Activated CD4-positive, alpha-beta T cell treated with anti-CD3 and anti-CD28 coated beads for 48 hours (primary cell): ENCODE measurements at places on chromosomes 12 and 14.

GRCh38 chr14:73463411-73463810 is 5.1 kb upstream of the NUMB start:
- peak; percentile 72 for DNase-seq

GRCh38 chr12:53575502-53576249 is 50.5 kb downstream of the ATF7 start:
- DNase-seq, result peak; percentile 24

DNA sequence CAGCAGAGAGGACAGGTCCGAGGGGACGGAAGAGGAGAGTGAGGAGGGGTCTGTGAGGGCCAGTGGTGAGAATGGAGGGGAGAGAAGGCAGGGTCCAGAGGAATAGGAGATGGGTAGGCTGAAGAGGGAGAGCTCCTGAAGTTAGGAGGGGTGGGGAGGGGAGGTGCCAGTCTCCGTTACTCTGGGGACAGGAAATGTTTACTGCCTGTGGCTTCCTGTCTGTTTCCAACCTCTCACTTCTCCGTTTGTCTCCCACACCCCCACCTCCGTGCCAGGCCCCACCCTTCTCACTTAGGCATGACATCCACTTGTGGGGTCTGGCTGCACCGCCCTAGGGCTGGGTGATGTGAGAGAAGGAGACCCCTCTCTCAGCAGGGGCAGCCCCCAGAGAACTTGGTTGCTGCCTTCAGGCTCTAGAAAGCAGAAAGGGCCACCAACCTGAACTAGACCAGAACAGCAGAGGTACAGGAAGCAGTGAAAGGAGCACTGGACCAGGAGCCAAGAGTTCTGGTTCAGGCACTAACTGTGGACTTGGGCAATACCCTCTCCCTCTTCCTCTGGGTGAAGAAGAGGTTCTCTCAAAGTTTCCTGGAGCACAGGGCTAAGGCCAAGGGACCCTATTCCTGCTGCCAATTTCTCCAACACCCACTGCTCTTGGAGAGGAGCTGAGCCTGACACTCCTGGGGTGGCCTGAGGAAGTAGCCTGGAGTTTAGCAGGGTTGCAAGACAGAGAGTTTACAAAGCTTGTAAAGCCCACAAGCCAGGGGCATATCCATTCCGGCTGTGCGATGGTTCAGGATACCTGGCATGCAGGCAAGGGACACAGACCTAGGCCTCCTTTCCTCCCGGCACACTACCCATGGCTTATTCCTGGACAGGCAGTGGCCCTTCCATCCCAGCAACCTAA is 5.5 kb downstream of the ITGA5 start:
- peak; percentile 65 for DNase-seq

DNA sequence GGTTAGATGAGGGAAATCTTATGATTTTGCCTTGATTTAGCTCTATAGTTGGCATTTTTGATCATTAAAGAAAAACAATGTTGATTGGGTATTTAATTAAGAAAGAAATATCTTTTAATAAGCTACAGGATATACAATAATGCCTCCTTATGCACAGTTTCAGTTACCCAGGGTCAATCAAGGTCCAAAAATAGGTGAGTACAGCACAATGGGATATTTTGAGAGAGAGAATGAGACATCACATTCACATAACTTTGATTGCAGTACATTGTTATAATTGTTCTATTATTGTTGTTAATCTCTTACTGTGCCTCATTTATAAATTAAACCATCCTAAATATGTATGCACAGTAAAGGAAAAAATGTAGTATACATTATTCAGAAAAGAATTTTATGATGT is 102.2 kb downstream of the MYF5 start:
- DNase-seq, result no peak

- no peak for DNase-seq
Measured at GRCh38 chr12:92735131-92735721, 32.4 kb downstream of the PLEKHG7 start.

DNA sequence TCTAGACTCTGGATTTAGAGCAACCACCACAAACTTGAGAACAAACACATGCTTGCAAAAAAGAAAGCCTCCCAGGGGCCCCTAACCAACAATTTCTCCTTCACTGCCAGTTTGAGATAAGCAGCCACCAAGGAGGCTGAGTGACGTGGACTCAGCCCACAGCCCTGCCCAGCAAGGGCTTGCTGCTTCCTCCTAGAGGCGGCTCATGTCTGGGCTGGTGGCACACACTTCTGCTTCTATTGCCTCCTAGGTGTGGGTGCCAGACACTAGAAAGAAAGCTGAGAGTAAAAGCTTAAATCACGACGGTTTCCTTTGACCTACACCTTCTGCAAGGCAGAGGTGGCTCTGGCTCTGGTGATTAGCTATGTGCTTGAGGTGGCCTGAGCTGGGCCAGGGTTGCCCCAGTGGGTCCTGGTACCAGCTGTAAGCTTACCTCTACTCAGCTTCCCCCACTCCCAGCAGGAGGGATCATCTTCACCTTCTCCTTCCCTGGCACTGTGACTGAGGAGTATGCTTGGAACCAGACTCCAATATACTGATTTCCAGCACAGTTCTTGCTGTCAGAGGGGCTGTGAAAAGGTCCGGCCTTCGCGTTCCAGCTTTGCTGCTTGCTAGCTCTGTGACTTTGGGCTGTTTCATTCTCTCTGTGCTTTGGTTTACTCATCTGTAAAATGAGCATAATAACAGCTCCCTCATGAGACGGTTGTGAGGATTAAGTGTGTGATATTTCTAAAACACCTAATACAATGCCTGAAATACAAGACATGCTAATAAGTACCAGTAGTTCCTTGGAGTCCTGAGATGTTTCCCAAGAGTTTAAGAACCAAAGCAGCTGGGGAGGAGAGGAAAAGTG is 89.7 kb upstream of the PARP11 start:
- peak; percentile 71 for DNase-seq
